ENCODE measurements at places on chromosomes 7 and 10.

GRCh38 chr7:68604541-68604940 is 993.7 kb upstream of the AUTS2 start:
- DNase-seq = no peak

DNA sequence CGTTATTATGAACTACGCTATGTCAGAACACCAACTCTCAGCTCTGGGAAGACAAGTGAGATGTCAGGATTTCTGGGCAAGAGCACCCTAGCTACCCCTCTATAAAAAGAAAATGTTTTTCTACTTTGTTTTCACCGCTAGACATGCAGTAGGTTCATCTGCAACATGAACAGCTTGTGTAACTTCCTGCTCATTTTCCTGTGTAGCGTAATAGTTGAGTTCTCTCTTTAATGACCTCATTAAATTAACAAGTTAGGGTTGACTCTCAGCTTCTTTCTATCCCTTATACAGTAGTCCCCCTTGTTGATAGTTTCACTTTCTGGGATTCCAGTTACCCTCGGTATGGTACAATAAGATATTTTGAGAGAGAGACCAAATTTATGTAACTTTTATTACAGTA is 329.4 kb upstream of the ZNF32 start:
- DNase-seq = no peak

GRCh38 chr10:123521556-123521955 is 144.6 kb upstream of the GPR26 start:
- no peak for DNase-seq

- no peak for DNase-seq
These were observed 1.3 kb downstream of the ANXA11 start for GRCh38 chr10:80203835-80204676.

GRCh38 chr7:129789000-129789399 is 163.8 kb downstream of the UBE2H start:
- no peak for DNase-seq

Measured in stimulated activated CD8-positive, alpha-beta memory T cell treated with anti-CD3 and anti-CD28 coated beads, Interleukin-7, amount 100 ng/mL, for 24 hours (primary cell).